Activated CD4-positive, alpha-beta T cell treated with anti-CD3 and anti-CD28 coated beads for 4 hours (primary cell): ENCODE measurements at places on chromosomes 4 and X.
A peak's percentile ranks its signal among the peaks of the same experiment; 100 is the strongest.

DNA sequence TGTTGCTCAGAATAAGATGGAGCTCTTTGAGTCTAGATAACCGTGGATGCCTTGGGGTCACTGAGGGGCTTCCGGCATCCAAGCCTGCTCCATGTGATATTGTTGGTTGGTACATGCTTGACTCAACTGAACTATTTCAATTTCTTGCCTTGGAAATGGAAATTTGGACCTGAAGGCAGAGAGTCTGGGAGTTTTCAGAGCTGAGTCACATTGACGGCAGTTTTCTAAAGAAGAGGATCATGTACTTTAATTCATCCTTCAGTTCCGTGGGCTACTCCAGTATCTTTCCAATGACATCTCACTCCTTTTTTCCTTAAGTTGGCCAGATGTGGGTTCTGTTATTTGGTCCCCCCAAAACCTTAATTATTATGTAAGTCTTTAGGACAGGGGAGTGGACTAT, 100.5 kb downstream of the MFAP3L start:
- no peak for DNase-seq

DNA sequence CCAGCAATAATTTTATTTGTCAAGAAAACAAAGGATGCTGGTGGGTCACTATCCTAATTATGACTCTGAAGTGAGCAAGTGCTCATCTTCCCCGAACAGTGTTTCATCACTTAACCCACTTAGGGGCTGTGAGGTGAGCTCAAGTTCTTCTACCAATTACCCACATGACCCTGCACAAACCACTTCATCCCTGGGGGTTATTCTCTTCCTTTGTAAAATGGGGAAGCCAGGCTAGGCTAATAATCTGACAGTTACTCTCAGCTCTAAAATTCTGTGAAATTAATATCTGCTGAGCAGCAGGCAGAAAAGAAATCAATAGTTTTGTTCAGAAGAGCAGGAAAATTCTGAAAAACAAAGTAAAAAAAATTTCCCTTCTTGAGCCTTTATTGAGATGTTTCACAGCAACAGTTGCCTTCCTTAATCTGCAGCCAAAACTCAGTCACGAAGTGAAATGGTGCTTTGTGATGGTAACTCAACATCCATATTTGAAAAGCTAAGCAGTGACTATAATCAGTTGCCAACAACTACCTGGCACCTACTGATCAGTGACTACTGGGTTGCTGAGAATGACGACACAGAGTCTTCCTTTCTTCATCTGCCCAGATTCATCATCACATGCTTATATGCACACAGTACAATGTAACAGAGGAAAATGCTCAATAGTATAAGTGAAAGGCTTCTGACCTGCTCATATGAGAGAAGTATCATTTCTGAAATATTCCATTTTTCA, 24.1 kb downstream of the ATP8A1 start:
- no peak for DNase-seq

DNA sequence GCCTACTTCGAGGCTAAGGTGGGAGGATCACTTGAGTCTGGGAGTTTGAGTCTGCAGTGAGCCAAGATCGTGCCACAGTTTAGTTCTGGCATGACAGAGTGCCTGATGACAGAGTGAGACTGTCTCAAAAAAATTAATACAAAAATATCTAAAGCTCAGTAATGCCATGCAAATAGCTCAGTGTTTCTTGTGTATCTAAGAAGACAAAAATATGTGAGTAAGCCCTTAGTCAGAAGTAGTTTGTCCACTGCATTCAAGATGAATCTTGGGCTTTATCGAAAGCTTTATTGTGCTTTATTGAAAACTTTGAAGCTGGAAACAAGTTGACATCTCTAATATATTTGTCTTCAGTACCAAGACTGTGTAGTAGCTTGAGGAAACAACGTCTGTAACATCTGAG, 115.9 kb downstream of the GPAT3 start:
- no peak for DNase-seq

- DNase-seq, result no peak
Observed at GRCh38 chr4:23937173-23937572, 47.3 kb upstream of the PPARGC1A start.

- no peak for DNase-seq
Observed at GRCh38 chrX:136745215-136746173, 35.2 kb downstream of the ARHGEF6 start.

GRCh38 chr4:151691639-151692442, 69.0 kb downstream of the GATB start:
- DNase-seq, result no peak

- no peak for DNase-seq
Observed at GRCh38 chrX:11241720-11242119, 51.5 kb upstream of the AMELX start.

DNA sequence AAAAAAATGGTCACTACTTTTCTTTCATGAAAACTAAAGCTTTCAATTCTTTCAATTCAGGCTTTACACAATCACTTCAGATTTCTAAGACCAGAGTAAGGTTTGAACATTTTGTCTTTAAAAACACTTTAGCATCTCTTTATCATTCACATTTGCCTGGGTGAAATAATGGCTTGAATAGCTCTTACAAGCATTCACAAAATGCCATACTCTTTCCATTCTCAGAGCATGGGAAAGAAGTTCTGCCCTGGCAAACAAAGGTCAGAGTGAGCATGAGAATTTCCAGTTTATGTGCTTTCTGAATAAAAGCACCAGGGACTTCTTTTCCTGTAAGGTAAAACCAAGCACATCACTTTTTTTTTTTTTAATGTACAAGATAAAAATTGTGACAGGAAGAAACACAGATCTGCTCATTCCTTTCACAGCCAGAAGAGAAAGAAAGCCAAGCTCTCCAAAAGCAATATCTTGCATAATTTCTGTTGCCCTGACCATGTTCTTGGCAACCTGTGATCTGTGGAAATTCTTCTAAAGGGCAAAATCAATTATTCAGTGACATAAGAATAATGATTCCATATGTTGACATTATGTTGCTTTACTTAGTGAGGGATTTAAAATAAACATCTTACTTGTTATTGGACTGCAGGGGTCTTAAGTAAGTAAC, 64.8 kb downstream of the CD40LG start:
- no peak for DNase-seq

DNA sequence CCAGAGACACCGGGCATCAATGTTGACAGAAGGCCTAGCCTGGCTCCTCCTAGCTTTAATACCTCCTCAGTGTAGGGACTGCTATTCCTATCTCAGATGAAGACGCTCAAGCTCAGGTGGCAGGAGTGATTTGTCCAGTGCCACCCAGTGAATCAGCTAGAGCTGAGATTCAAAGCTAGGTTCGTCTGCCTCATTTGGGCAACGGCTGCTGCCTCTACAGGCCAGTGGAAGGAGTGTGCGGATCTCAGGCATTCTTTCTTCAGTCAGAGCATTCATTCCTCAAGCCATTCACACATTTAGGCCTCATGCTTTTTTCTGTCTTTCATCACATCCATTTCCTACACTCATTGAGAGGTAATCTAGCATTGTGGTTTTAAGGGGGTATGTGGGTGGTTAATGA, 7.3 kb downstream of the TSR2 start:
- DNase-seq, result no peak

GRCh38 chrX:110171442-110171841, 146.4 kb downstream of the AMMECR1 start:
- DNase-seq, result no peak

- no peak for DNase-seq
Observed at GRCh38 chrX:108298165-108298602, 140.0 kb downstream of the COL4A6 start.

- DNase-seq, result no peak
Observed at GRCh38 chr4:187380181-187380581, 615.4 kb upstream of the ZFP42 start.

- peak; percentile 30 for DNase-seq
Observed at GRCh38 chr4:24488399-24489164, 95.8 kb downstream of the DHX15 start.

- no peak for DNase-seq
Observed at GRCh38 chr4:53508446-53508845, 82.8 kb downstream of the LNX1 start.

DNA sequence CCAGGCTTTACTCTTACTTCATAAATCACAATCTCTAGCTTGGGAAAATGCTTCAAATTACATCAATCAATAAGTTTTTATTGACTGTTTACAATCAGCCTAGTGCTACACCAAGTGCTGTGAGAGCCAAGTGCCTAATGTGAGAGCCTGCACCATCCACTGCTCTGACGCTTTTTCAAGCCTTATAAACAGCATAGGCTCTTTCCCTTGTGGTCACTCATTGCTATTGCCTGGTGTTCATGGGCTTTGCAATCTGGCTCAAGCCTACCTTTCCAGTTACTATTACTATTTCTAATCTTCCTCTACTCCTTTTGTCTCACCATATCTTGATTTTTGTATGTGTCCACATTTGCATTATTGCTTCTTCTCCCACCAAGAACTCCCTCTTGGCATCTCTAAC, 77.0 kb downstream of the REELD1 start:
- DNase-seq, result no peak

DNA sequence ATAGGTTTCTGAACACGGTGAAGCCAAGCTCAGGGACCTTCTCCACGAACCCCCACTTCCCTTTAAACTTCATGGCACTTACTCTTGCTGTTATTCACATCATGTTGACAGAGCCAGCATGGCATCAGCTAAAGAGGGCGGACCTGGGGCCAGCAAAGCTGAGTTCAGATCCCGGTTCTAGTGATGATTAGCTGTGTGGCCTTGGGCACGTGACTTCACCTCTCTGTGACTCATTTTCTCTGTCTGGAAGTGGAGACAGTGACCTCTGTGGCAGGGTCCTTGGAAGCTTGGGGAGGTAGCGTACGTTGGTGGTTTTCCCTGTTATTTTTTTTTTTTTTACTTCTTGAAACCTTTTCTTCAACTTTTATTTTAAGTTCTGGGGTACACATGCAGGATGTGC, 13.4 kb downstream of the EVC start:
- no peak for DNase-seq

GRCh38 chr4:48683784-48684666, 96.1 kb downstream of the FRYL start:
- DNase-seq, result no peak

- DNase-seq, result no peak
Observed at GRCh38 chr4:5801696-5802095, 90.7 kb downstream of the EVC start.

GRCh38 chrX:107504006-107504405, 54.6 kb downstream of the FRMPD3 start:
- no peak for DNase-seq

- no peak for DNase-seq
Observed at GRCh38 chrX:69264158-69264581, 98.9 kb upstream of the PJA1 start.

GRCh38 chr4:70902577-70903290, 565 bp downstream of the MOB1B start:
- DNase-seq, result peak; percentile 14

GRCh38 chr4:98482847-98483806, 175.3 kb downstream of the TSPAN5 start:
- peak; percentile 45 for DNase-seq

GRCh38 chr4:118936406-118936805, 47.8 kb downstream of the SYNPO2 start:
- no peak for DNase-seq

DNA sequence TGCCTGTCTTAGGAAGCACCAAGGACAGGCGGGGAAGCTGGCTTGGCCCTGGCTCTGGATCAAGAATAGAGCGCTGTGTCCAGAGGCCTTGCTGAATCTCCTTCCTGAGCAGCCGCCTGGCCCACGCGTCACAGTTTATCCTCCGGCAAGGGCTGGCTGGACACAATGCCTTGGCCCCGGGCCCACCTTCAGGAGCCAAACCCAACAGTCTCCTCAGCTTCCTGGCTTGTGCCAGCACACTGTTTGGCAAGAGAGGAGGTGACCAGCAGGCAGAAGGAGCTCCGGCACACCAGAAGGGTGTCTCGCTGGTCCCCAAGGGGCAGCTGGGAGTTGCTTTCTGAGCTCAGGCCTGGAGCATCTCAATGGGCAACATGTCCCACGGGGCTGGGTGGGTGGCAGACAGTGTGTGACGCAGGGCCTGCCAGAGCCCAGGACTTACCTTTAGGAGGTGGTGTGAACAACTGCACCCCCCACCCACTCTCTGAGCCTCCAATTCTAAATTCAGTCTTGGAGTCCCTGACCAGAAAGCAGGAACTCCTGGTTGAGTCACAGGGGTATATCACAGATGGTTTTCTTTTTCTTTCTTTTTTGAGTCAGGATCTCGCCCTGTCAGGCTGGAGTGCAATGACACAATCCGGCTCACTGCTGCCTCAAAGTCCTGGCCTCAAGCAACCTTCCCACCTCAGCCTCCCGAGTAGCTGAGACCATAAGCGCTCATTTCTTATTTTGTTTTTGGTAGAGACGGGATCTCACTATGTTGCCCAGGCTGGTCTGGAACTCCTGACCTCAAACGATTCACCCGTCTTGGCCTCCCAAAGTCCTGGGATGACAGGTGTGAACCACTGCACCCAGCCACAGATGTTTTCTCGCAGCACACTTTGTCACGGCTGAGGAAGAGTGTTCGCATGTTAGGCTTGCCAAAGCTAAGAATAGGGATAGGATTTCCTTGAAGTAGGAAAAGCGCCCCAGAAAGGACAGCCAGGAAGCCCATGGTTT, 361.2 kb downstream of the BCOR start:
- DNase-seq, result no peak

DNA sequence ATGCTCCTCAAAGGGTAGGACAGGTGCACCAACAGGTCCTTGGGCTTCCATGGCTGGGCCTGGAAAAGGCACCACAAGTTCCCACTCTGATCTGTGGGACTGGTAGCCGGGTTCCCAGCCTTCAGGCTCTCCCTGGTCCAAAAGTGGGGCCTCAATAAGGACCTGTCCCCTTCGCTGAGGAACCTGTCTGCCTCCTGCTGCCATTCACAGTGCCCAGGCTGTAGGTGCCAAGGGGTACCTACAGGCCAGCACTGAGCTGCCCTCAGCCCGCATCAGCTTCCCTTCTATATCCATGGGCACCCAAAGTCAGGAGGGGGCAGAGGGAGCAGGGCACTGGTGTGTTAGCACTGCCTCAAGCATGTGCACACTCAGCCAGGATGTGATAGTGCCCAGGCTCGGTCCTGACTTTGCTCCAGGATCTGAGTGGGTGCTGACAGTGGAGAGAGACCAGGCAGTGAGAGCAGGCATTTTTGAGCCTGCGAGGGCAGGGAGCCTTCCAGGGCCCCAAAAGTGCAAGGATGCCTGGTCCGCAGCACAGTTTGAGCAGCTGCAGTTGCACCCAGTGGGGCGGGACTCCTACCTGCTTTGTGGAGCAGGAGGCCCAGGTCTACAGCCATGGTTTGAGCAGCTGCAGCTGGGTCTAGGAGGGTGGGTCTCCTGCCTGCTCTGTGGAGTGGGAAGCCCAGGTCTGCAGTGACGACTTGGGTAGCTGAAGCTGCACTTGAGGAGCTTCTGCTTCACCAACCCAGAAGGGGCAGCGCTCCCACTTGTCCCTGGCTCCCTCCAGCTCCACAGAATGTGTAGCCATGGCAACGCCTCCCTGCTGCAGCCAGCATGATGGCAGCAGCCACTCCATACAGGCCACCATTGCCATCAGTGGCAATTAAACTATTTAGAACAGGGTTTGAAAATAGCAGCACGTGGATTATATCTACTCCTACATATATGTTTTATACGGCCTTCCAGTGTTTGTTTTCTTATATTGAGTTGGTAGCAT, 376.4 kb downstream of the KCTD8 start:
- no peak for DNase-seq

GRCh38 chr4:15749001-15749400, 29.1 kb upstream of the CD38 start:
- DNase-seq, result no peak

- DNase-seq, result no peak
Observed at GRCh38 chr4:1975880-1976279, 32.9 kb downstream of the NELFA start.
